NCI-H1105 treated with DMSO at 0.1 percent for 48 hours (cell line): ENCODE measurements at places on chromosomes 2 and 18.

DNA sequence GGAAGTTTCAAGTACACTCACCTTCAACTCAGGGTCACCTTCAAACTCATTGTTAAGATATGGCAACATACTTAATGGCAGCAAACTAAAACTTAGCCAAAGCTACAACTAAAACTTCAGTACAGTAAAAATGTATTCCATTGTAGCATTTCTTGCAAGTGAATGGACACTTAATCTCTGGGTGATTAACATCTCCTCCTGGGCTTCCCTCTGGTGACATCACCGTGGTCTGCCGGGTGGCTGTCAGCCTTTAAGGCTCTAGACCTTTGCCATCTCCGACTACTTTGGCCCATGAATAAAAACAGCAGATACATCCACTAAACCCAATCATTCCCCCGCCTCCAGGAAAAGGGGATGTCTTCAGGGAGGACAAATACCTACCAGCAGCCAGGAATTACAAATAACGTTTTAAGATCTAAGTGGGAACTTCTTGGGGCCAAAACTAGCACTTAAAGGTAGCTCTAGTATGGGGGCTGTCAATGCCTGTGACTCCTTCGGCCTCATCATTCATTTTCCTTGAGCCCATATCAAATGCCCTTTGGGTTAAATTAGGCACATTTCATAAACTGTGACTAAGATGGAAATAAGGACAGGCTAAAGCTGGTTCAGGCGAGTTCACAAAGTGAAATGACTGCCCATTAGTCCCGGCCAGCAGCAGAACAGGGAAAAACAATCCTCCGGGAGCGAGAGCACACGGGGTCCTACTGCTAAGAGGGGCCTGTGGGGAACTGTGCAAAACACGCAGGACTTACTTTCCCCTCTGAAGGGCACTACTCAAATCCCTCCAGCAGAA lies 1.1 kb downstream of the TFCP2L1 start:
- no peak for DNase-seq

GRCh38 chr2:75960472-75961009 lies 249.8 kb upstream of the GCFC2 start:
- no peak for DNase-seq

DNA sequence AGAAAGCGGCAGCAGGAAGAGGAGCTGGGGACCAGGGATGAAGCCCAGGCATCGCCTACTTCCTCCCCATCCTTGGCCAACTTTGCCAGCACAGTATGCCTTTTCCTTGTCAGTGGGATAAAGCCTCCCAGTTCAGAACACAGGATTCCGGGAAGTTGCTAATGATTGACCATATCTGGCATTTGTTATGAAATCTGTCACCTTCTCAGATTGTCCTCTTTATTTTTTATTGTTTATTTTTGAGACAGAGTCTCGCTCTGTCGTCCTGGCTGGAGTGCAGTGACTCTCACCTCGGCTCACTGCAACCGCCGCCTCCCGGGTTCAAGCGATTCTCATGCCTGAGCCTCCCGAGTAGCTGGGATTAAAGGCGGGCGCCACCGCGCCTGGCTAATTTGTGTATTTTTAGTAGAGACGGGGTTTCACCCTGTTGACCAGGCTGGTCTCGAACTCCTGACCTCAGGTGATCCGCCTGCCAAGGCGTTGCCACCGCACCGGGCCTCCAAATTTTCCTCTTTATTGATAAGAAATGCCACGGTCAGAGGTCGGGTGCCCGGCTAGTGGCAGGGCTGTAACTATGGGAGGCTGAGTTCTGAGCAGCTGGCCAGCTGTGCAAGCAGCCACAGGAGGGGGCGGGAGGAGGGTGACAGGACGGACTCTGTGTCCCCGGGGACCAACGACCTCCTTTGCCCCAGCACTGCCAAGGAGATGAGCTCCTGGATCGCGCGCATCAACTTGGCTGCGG lies 24.4 kb downstream of the PSD4 start:
- DNase-seq: no peak

GRCh38 chr18:34834897-34835296 lies 124.8 kb downstream of the DTNA start:
- no peak for DNase-seq

GRCh38 chr2:141911485-141912066 lies 219.2 kb downstream of the LRP1B start:
- DNase-seq: peak; percentile 21

DNA sequence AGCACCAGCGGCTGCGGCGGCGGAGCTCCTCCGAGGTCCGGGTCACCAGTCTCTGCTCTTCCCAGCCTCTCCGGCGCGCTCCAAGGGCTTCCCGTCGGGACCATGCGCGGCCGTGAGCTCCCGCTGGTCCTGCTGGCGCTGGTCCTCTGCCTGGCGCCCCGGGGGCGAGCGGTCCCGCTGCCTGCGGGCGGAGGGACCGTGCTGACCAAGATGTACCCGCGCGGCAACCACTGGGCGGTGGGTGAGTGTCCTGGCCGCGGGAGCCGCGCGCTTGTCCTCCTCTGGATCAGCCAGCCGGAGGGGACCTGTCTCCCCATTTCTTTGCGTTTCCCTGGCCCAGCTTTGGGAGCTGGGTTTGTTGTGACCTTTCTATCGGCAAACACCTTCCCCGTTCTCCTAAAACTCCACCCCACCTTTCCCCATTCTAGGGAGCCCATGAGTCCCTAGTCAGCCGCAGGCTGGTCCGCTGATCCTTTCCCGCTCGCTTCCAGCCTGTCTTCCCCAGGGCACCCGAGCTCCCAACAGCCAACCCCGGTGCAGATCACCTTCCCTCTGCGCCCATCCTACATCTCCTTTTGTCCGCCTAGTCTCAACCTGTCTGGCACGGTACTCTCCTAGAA lies 316 bp downstream of the GRP start:
- DNase-seq: peak; percentile 60

DNA sequence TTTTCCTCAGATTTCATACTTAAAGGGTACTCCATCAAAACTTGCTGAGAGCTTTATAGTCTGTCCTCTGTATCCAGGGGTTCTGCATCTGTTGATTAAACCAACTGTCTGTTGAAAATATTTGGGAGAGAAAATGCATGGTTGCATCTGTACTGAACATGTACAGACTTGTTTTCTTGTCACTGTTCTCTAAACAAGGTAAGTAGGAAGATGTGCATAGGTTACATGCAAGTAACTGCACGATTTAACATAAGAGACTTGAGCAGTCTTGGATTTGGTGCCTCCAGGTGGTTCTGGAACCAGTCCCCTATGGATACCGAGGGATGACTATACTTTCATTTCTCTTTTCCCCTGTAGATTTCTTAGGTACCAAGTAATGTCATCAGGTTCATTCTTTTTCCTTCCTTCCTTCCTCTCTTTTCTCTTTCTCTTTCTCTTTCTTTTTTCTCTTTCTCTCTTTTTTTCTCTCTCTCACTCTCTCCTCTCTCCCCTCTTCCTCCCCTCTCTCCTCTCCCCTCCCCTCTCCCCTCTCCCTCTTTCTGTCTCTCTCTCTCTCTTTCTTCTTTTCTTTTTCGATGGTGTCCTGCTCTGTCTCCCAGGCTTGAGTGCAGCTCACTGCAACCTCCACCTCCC lies 23.2 kb downstream of the ADNP2 start:
- DNase-seq: no peak

- DNase-seq: no peak
Measured at GRCh38 chr18:21335927-21336488, 94.0 kb downstream of the GREB1L start.

- peak; percentile 68 for DNase-seq
Measured at GRCh38 chr18:57931038-57931437, 113.0 kb upstream of the NEDD4L start.

DNA sequence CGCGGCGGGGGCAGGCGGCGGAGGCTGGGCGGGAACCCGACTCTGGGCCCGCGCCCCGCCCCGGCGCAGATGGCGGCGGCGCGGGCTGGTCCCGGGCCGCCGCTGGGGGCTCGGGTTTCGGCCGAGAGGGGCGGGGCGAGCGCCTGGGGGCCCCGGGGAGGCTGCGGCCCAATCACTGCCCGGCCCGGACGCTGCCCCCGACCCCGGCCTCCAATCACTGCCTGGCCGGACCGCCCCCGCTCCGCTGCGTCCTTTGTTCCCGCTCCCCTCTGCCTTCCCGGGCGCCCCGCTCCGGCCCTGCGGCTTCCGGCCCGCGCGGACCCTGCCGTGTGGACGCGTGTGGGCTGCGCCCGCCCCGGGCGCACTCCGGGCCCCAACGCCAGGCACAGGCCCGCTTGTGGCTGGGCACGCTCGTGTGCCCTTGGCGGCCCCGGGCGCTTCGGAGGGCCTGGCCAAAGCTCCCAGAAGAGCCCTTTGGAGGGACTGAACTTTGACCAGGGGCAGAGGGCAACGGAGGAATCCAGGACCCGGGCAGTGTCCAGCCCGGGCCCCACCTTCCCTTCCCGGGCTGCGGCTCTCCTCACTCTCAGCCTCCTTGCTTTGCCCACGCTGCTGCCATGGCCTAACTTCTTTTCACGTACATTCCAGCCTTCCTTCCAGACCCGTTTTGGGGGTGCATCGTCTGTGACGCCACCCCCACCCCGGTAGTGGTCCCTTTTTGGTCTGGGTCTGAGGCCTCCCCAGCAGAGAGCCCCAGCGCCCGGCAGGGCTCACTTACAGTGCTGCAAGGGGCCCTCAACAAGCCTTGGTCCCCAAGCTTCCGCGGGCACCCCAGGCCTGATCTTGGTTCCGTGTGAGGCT lies 27.1 kb upstream of the PTMA start:
- DNase-seq: no peak

GRCh38 chr18:26579941-26580618 lies 31.7 kb upstream of the KCTD1 start:
- DNase-seq: peak; percentile 11
